ENCODE measurements at places on chromosomes 16 and 17.

GRCh38 chr17:3667366-3668278 lies 756 bp downstream of the TAX1BP3 start:
- no peak for DNase-seq

DNA sequence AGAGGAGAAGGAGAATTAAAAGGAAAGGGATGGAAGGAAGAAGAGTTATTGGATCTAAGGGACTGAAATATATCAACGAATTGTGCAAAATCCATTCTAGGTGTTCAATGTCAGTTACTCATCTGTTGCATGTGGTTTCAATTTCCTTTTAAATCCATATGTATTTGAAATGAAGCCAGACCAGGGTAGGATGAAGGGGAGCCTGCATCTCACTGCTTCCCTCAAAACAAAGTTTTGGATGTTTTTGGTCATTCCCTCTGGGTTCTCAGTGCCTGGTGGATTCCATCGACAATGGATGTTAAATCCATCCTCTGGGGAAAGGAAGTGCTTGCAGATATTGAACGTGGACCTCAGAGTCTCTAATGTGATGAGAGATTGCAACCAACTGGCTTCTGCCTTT lies 103.5 kb upstream of the XYLT1 start:
- DNase-seq: no peak

- DNase-seq: no peak
Measured at GRCh38 chr17:75723171-75723930, 2.1 kb downstream of the ITGB4 start.

GRCh38 chr16:51919736-51920135 lies 627.2 kb downstream of the TOX3 start:
- no peak for DNase-seq

DNA sequence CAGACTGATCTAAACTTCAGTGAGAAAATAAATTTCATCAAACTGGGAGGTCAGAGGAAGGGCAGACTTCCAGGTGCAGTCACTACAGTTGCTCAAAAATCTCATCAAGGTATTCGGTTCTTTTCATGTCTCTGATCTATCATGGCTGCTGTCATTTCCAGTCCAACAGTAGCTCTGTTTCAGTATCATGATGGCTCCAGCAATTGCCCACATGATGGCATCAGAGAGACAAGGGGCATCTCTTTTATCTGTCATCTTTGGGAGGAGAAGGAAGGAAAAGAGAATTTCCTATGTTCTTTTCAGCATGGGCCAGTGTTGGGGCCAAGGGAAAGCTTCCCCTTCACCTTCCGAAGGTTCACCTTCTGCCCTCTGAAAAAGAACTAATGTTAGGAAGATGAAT lies 504.9 kb upstream of the HSBP1 start:
- DNase-seq: no peak

All from T-cell (primary cell).